Urothelium cell line (cell line): ENCODE measurements at places on chromosomes 7 and 10.
A peak's percentile ranks its signal among the peaks of the same experiment; 100 is the strongest.

GRCh38 chr10:21299330-21299729 lies 226.2 kb downstream of the SKIDA1 start:
- DNase-seq: no peak

DNA sequence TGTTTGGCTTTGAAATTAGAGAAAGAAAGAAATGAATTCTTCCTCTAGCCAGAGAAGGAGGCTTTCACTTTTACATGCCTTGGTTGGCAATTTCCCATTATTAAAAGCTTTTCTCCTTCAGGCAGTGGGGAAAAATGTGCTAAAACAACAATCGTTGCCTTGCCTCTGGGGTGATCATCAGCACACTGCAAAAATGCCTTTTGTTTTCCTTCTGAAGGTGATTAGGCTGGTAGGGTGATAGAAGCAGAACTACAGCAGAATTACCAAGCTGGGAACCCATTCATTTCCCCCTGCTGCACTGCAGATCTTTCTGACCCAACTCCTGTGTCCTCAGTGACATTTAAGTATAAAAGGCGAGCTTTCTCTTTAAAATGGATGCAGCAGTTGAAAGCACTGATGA lies 22.2 kb downstream of the ANK3 start:
- no peak for DNase-seq

DNA sequence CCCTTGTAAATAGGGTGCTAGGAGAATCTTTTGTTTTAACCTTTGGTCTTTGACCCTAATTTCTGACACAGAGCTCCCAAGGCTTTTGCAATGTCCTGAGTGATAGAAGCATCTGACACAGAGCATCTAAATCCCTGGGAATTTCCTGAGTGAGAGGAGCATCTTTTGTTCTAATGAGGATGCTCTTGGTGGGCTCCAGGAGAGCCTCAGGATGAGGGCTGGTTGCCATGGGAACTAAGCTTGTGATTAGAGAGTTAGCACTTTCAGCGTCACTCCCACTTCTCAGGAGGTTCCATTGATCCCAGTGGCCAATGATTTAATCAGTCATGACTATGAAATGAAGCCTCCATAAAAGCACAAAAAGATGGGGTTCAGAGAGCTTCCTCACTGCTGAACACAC lies 264.8 kb downstream of the KIF20B start:
- DNase-seq: no peak

GRCh38 chr10:74078037-74078436 lies 72.6 kb downstream of the AP3M1 start:
- peak; percentile 21 for DNase-seq

- DNase-seq: no peak
Measured at GRCh38 chr7:138500892-138501291, 40.8 kb downstream of the TRIM24 start.

DNA sequence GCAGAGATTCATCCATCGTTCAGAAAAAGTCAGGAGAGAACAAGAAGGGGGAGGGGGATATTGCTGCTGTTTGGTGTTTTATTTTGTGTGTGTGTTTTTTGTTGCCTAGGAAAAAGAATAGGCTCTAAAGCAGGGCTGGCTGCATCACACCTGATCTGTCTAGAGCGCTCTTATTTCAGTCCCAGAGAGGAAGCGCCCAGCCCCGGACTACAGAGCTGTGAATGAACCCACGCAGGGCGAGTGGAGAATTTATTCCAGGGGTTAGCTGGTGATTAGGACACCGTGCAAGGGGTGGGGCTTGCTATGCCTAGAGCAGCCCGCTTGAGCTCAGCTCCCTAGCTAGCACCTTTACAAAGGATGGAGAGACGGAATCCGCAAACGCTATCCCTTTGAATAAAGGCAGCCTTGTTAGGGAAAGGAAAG lies 621 bp upstream of the FAM13C start:
- DNase-seq: peak; percentile 70

GRCh38 chr7:98084631-98085030 lies 22.0 kb upstream of the LMTK2 start:
- no peak for DNase-seq

- no peak for DNase-seq
Measured at GRCh38 chr10:112356686-112357085, 17.2 kb upstream of the ACSL5 start.

DNA sequence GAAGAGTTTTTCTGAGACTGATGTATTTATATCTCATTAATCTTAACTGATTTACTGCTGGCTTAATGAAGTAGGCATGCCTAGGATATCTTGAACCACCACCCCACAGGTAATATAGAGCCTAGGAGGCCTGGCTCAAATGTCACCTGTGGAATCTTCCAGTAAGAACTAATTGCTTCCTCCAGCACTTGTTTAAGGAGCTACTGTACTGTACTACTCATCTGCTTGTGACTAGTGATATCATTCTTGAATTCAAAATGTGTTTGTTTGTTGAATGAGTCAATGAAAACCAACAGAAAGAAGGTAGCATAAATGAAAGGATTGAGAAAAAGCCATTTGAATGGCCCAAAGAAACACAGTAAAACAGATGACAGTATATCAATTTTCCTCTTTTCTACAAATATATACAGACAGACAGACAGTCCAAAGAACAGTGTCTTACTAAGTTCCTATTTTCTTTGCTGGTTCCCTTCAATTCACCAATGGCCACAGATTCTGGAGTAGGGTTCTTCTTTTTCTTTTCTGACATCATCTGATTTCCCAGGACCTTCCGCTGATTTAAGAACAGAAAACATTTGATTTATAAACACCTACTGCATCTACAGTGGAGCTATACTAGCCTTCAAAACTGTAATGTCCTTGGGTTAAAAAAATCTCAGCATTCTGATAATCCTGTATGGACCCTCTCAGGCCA lies 43.7 kb upstream of the SLIT1 start:
- DNase-seq: no peak

DNA sequence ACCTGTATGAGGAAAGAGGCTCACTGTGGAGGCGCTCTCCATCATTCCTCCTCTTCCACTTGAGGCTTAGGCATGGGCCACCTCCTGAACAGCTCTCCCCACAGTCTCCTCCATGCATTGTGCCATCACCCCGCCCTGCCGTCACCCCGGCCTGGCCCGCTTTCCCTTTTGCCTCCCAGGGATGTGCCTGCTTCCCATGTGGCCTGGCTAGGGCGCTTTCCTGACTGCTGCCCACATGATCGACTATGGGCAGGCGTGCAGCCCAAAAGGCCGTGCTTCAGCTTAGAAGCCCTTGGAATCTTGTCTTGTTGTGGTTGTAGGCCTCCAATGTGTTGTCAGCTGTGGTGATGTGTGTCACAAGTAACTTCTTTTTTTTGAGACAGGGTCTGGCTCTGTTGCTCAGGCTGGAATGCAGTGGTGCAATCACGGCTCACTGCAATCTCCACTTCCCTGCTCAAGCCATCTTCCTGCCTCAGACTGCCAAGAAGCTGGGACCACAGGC lies 1.8 kb upstream of the ACTR3C start:
- DNase-seq: no peak

- peak; percentile 38 for DNase-seq
Measured at GRCh38 chr7:27994639-27995038, 186.0 kb downstream of the JAZF1 start.

- no peak for DNase-seq
Measured at GRCh38 chr7:19375976-19376375, 230.8 kb upstream of the FERD3L start.

DNA sequence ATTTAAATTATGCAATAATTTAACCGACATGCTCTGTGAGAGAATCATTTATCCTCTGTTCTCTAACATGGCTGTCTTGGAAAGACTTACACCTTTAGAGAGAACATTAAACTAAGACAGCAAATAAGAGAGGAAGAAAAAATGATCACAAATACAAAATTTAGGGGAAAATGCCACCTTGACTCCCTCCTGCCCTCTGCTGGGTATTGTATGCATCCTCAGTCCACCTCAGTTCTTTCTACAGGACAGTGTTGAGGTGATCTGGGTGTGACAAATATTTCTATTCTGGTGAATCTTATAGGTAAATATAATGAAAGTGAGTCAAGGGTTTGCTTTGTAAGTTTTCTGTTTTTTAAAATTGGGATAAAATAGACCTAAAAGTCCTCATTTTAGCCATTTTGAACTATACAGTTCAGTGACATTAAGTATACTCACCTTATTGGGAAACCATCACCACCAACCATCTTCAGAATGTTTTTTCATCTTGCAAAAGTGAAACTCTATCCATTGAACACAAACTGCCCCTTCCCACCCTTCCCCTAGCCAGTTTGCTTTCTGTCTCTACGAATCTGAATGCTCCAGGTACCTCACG lies 61.5 kb upstream of the ELMO1 start:
- DNase-seq: peak; percentile 32

GRCh38 chr7:96822824-96823223 lies 113.2 kb upstream of the SEM1 start:
- no peak for DNase-seq

GRCh38 chr10:124619195-124619594 lies 125.0 kb downstream of the FAM53B start:
- DNase-seq: no peak

- no peak for DNase-seq
Measured at GRCh38 chr7:95710711-95711110, 61.6 kb upstream of the DYNC1I1 start.

- DNase-seq: no peak
Measured at GRCh38 chr7:120992965-120993494, 4.5 kb downstream of the CPED1 start.

DNA sequence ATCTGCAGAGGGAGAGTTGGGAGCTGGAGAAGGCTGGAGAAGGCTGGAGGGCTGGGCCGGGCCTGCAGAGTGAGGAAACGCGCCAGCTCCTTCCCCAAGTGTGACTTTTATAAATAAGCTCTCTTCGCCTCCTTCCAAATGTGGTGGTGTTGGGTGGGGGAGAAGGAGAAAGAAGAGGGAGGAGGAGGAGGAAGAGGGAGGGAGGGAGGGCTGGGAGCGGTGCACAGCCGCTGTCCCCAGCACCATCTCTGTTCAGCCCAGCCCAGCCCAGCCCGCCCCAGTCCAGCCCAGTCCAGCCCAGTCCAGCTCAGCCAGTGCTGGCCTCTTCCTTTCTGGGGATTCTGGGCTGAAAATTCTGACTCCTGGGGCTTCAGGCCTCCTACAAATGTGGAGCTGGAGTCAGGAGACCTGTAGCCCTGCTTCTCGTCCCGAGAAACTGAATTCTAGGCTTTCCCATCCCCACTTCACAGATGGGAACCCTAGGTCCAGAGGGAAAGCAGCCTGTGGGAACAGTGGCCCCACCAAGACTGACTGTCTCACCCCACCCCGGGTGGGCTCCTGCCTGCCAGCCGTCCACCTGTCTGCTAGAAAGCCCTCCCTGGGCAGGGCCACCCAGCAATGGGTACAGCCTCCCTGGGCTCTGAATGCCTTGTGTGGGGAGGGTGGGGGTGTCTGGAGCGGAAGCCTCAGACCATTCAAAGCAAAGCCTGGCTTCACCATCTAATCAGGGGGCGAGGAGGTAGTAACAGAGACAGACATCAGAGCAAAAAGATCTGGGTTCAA lies 2.3 kb downstream of the STX1A start:
- DNase-seq: no peak

- peak; percentile 58 for DNase-seq
Measured at GRCh38 chr10:30671026-30671616, 41.6 kb upstream of the LYZL2 start.

GRCh38 chr10:79349766-79350406 lies 2.6 kb downstream of the PPIF start:
- no peak for DNase-seq

- DNase-seq: no peak
Measured at GRCh38 chr10:116667484-116667883, 46.7 kb downstream of the PNLIPRP2 start.

DNA sequence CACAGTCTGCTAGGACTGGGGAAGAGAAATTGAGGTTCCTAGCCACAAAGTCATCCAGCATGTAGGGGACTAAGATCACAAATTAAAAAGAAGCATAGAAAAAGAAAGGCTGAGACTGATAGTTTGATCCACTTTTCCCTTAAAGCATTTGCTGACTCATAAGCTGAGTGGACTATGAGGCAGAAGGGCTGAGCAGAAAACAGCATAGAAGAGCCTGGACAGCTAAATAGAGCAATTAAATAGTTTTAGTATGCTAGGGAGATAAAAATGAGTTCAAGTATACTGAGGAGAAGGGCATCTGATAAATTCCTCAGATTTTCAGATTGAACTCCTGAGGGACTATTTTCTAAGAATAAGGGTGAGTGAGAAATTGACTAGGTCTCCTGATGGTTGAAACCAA lies 155.9 kb upstream of the EGR2 start:
- DNase-seq: no peak

- no peak for DNase-seq
Measured at GRCh38 chr7:120332433-120332832, 59.5 kb downstream of the KCND2 start.

- no peak for DNase-seq
Measured at GRCh38 chr7:87231711-87232110, 12.2 kb upstream of the TMEM243 start.

- no peak for DNase-seq
Measured at GRCh38 chr10:38157270-38157685, 63.1 kb downstream of the ZNF37A start.

DNA sequence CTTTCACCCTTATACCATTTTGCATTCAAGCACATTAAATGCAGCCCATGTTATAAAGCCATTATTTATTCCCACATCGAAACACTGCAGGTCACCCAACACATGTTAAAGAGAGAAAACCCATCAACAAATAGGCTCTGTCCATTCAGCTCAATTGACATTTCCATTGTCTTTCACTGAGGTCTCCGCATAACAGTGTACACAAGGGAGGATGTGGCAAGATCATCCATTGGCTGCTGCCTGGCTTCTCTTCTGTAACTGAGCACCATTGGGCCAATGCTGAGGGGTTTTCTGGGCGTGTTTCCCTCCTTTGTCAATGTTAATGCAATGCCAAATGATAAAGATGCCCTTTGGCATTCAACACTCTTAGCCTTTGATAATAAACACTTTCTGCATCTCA lies 278.1 kb upstream of the SP4 start:
- DNase-seq: no peak

- DNase-seq: no peak
Measured at GRCh38 chr10:34764472-34764946, 50.6 kb downstream of the PARD3 start.

GRCh38 chr7:91519241-91520158 lies 255.3 kb downstream of the FZD1 start:
- DNase-seq: no peak

- no peak for DNase-seq
Measured at GRCh38 chr10:106500041-106500924, 664.2 kb downstream of the SORCS1 start.

- no peak for DNase-seq
Measured at GRCh38 chr7:141242568-141242967, 168.7 kb downstream of the TMEM178B start.

- no peak for DNase-seq
Measured at GRCh38 chr7:151033864-151034249, 5.6 kb downstream of the ABCB8 start.

- no peak for DNase-seq
Measured at GRCh38 chr7:42345478-42346299, 108.7 kb upstream of the GLI3 start.

- DNase-seq: no peak
Measured at GRCh38 chr10:99466632-99467223, 36.3 kb upstream of the GOT1 start.

- peak; percentile 60 for DNase-seq
Measured at GRCh38 chr10:24360282-24361127, 151.6 kb downstream of the KIAA1217 start.

- DNase-seq: no peak
Measured at GRCh38 chr7:153446490-153446889, 605.7 kb upstream of the DPP6 start.
